ENCODE measurements at places on chromosomes 12 and 14.

- DNase-seq = no peak
Observed at GRCh38 chr12:50387972-50388478, 8.4 kb downstream of the FAM186A start.

- no peak for DNase-seq
Observed at GRCh38 chr14:61322011-61322798, 826 bp downstream of the PRKCH start.

DNA sequence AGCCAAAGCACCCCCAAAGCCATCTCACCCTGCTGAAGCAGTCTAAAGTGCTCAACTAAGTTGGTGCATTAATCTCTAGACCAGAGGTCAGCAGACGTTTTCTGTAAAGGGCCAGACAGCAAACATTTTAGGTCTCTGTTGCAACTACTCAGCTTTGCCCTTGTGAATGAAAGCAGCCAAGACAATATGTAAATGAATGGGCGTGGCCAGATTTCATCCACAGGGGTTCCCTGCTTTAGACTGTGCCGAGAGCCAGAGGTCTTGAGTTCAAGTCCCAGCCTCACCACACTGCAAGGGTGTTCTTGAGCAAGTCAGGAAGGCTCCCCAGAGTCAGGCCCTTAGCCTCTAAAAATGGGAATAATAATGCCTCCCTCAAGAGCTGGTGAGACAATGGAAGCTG is 166.2 kb downstream of the CHST11 start:
- no peak for DNase-seq

GRCh38 chr14:100384819-100385813 is 62.0 kb downstream of the SLC25A47 start:
- no peak for DNase-seq

GRCh38 chr12:90069711-90070110 is 361.1 kb upstream of the ATP2B1 start:
- DNase-seq = no peak

GRCh38 chr12:2643576-2644135 is 151.1 kb upstream of the FKBP4 start:
- no peak for DNase-seq

DNA sequence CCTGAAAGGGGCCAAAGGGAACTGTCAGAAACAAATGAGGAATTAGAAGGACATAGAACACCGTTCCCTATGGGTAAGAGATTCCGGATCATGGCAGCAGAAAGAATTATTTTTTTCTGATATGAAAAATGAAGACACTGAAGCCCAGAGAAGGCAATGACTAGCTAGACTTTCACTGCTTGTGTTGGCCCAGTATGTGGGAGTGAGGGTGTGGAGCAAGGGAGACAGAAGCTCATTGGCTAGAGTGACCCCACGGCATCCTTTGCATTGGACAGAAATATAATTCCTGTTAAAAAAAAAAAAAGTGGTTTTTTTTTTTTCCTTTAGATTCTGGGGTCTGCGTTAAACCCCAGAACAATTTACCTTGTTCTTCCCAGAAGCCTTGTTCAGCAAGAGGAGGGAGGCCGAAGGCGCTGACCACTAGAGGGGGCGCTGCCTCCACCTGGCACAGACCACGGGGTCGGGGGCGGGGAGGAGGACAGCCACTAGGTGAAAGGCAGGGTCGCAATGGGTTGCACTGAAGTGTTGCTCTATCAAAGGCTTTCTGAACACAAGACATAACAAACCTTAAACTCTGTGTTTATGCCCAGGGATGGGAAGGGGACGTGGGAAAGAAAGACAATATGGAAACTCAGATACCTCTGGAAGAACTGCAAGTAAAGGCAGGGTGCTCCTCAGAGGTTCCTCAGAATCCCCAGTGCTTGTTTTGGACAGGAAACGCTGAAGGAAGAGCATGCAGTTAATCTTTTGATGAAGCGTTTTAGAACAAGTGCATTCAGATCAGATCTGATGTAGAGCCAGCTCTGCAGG is 156.8 kb downstream of the KCNA5 start:
- DNase-seq = no peak

- peak; percentile 54 for DNase-seq
Observed at GRCh38 chr12:124401704-124402221, 106.9 kb downstream of the RFLNA start.

- no peak for DNase-seq
Observed at GRCh38 chr14:95341564-95341963, 21.9 kb upstream of the CLMN start.

GRCh38 chr14:27688841-27689444 is 1077.6 kb upstream of the FOXG1 start:
- no peak for DNase-seq

- DNase-seq = no peak
Observed at GRCh38 chr12:3704512-3705353, 48.2 kb downstream of the CRACR2A start.

DNA sequence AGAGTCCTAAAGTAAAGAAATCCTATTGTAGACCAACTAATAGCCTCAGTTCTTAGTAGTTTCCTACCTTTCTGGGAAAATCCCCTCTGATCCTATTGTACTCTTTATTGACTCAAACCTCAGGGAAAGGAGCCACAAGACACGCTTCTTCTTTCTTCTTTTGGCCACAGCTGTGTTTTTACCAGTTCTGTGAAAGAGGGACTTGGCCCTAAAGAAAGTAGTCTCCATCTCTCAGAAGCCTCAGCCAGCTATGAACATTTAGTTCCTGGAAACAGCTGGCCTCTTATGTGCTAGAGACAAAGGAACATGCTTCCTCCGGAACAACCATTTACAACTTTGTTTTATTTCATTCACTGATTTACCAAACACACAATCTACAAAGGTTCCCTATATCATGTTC is 66.1 kb upstream of the ARID2 start:
- no peak for DNase-seq

GRCh38 chr12:14567351-14568162 is at the start of gene PLBD1:
Gene PLBD1 (minus strand): TSS chr12:14567883. CDS start chr12:14567696, 187 bp downstream.
- peak; percentile 26 for DNase-seq

DNA sequence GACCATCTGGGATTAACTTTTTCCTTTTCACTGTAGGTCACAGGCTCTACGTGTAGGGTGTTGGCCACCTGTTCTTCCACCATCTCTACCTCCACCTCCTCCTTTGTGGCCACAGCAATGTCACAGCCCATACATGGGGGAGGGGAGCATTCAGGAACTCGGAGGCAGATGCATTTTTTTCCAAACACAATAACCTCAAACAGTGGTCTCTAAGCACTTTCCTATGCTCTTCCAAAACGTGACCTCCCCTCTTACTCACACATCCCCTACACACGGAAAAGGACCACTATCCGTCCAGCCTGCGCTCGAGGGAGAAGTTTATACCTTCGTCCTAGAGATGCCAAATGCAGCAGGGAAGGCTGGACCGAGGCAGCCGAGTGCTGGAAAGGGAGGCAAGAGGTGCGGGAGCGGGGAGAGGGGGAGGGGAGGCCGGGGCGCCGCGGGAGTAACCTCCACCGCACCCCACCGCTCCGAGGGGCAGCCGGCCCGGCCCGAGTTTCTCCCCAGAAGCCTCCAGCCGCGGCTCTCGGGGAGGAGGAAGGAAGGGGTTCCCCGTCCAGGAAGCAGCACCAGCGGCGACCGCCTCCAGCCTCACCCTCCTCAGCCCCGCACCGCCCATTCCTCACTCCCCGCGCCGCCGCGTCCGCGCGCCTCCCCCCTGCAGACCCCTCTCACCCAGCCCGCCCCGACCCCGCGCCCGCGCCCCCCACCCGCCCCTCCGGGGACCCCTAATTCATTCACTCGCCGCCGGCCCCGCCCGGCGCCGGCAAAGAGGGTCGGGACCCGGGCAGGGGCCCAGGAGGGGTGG is 594 bp downstream of the KRAS start:
- DNase-seq = no peak

DNA sequence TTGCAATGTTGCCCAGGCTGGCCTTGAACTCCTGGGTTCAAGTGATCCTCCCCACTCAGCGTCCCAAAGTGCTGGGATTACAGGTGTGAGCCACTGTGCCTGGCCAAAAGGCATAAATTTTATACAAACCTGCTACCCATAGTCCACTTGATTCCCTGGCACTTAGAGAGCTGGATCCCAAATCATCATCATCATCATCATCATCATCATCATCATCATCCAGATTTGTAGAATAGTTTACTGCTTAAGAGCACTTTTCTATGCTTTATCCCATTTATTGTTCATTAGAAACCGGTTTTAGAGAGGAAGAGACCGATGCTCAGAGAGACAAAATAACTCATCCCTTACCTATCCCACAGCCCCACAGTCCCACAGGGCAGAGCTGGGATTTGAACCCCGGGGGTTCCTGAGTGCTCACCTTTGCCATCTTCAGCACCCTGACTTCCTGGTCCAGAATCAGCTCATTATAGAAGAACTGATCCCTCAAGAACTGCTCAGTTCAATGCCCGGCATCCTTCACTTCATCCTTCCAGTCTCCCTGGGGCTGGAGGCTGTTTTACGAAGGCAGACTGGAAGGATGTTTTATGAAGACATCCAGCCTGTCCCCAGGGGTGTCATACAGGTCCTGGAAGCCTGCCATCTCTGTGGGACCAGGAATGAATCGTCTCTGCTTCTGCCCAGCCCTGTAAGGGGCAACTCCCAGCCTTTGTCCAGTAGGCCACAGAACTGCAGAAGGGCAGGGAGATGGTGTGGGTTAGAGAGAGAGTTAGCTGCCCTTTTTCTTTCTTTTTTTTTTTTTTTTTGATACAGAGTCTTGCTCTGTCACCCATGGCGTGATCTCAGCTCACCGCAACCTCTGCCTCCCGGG is 20.2 kb upstream of the OASL start:
- DNase-seq = no peak

DNA sequence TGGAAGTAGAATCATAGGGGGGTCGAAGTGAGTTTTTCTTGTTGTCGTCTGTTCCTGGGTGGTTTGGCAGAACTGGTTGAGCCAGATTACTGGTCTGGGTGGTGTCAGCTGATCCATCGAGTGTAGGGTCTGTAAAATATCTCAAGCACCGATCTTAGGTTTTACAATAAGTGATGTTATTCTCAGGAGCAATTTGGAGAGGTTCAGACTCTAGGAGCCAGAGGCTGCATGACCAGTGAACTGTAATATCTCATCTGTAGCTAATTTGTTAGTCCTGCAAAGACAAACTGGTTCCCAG is 9.7 kb upstream of the SERPINA1 start:
- DNase-seq = no peak

GRCh38 chr12:63400718-63401117 is 249.7 kb upstream of the AVPR1A start:
- DNase-seq = no peak

DNA sequence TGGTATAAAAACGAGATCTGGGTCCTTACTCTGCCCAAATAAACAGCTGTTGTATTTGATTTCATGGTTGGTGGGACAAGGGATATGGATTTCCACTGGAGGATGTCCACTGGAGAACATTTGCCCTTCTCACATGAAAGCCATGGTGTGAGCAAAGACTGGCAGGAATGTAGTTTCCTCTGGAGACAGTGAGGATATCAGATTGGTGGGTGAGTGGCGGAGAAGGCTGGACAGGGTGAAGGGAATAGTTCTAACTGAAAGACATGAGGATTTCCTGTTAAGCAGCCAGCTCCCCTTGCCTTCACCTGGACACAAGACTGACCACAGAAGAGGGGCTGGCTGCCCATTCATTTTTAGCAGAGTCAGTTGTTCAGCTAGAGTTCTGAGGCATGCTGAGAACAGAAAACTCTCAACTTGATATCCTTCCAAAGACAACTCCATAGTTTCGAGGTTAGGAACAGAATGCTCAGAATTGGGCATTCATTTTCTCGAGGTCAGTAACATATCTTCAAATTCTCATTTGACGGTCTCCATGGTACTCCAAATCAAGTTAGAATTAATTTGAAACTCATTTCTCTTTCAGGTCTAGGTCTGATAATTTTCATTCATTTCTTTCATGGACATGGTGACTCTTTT is 365.7 kb downstream of the LRIG3 start:
- no peak for DNase-seq

GRCh38 chr12:6384499-6385436 is 806 bp downstream of the LTBR start:
- DNase-seq = no peak

DNA sequence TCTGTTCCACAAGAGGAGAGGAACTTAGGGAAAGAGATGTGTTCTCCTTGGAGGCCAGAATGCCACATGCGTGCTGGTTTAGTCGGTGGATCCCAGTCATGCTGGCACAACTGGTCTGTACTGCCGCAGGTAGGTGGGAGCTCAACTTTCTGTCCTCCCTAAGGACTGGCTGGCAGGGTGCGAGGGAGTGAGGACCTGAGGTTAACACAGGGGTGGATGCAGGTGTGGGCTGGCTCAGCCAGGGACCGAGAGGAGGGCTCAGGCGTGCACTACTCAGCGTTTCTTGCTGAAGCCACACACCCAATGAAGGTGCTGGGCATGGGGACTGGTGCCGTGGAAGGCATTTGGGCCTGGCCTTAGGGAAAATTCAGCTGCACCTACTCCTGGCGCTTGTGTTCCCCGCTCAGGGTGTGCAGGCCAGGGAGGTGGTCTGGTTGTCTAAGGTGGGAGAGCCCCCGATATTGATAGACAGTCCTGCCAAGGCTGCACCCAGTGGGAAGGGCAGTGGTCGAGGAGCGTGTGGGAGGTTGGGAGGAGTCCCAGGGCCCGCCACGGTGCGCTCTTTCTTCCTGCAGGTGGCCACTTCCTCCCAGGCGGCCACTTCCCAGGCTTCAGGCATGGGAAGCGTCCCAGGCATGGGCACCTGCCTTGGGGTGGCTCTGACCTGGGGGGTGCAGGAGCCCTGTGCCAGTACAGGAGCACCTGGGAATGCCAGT is 138.4 kb downstream of the ADGRD1 start:
- DNase-seq = no peak

DNA sequence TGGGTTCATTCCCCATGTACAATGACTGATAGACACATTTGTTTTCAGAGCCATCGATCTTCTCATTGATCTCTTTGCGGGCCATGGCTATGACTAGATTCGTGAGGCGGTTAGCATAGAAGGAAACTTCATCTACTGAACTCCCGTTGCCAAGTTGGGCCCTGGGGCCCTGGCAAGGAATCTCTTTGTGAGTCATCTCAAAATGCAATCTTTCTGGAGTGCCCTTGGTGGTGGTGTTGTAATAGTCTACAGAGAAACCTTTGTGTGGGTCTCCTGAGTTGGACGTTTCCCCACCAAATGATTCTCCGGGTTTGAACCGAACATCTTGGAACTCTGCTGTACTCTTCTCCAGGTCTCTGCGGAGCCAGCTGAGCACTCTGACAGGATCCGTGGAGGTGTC is 20.4 kb downstream of the AKAP3 start:
- no peak for DNase-seq

GRCh38 chr14:55127460-55127951 is 1.5 kb upstream of the LGALS3 start:
- no peak for DNase-seq

DNA sequence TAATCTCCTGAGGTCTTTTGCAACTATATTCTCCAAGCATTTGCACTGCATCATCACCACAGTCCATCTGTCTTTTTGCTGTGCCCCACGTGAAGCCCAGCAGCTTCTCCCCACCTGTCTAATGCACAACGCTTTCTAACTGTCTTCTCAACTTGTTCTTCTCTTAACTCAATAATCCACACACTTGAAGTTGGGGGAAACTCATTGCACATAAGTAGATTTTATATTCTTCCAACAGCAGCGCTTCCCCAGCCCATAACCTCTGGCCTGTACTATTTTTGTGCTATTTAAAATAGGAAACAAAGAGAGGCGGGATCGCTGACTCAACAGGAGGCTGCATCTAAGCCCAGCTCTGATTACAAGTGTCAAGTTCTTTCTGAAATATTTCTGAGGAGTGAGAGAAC is 226.7 kb downstream of the GXYLT1 start:
- no peak for DNase-seq

GRCh38 chr14:88519907-88520306 is 34.9 kb downstream of the PTPN21 start:
- DNase-seq = no peak

- DNase-seq = no peak
Observed at GRCh38 chr14:89251061-89251460, 166.0 kb downstream of the FOXN3 start.
